ENCODE measurements at places on chromosomes 13 and 19.

DNA sequence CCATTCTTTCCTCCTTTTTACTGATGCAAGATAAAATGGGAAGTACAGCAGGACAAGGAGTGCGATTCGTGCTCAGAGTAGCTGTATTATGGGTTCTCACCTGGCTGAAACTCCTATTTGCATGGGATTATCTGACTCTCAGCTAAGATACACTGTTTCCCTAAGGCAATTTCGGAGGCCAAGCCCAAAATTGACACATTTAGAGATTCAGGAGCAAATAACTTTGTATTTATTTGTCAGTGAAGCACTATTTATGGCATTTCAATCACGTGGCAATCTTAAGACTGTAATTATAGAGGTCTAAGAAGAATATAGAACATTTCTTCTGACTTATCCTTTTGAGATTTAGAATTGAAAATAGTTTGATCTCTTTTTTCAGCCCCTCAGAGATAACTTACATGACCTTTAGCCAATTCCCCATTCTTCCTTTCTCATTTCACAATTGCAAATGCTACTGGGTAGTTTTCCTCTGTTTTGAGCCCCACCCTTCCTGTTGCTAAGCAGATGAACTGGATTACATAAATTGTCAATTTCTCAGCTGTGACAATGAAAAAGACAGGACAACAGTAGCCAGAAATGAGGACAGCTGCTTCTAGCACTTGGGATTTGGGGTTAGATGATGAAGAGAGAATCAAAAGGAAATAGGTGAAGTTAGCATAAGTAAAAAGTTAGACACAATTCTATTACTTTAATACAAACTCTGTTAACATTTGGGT lies 122.7 kb upstream of the FRY start:
- DNase-seq = no peak

DNA sequence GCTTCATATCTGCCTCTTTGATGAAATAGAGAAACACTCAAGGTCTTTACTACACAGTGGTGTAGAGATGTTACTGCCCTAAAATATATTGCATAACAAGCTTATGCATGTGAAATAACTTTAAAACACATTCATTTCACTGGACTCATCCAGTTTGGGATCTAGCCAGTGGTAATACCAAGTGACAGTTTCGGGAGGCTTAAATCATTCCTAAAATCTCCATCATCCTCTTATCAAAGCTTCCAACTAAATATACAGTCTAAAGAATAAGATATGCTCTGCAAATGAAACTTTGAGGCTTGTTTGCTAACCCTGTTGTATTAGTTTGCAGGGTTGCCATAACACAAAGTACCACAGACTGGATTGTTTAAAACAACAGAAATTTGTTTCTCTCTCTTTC lies 52.8 kb downstream of the THSD1 start:
- peak; percentile 46 for DNase-seq

- DNase-seq = no peak
Observed at GRCh38 chr19:28519218-28519779, 693.7 kb downstream of the UQCRFS1 start.

DNA sequence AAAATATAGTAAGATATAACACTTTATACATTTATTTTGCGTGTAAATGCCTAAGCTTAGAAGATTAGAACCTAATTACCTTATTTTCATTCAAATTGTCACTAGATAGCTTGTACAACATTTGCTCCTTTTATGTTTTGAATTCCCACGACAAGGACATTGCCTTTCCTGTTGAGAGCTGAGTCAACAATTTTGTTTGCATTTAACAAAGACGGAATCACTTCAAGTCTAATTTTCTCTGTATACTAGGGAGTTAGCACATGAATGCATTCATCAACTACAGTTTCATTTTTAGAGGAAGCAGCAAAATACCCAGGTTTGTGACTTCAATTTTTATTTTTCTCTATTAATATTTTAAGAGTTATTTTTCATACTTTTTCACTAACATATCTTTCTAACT lies 48.7 kb upstream of the PCCA start:
- DNase-seq = no peak

GRCh38 chr19:44723299-44723951 lies 24.5 kb downstream of the CEACAM16 start:
- no peak for DNase-seq

DNA sequence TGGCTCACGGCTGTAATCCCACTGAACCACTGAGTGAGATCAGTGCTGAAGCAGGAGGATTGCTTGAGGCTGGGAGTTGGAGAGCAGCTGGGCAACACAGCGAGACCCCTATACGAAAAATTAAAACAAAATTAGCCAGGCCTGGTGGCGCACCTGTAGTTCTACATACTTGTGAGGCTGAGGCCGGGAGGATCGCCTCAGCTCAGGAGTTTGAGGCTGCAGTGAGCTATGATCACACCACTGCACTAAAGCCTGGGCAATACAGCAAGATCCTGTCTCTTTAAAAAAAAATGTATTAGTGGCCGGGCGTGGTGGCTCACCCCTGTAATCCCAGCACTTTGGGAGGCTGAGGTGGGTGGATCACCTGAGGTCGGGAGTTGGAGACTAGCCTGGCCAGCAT lies 6.3 kb upstream of the SELENOV start:
- no peak for DNase-seq

GRCh38 chr13:25963674-25964073 lies 88.1 kb downstream of the SHISA2 start:
- no peak for DNase-seq

DNA sequence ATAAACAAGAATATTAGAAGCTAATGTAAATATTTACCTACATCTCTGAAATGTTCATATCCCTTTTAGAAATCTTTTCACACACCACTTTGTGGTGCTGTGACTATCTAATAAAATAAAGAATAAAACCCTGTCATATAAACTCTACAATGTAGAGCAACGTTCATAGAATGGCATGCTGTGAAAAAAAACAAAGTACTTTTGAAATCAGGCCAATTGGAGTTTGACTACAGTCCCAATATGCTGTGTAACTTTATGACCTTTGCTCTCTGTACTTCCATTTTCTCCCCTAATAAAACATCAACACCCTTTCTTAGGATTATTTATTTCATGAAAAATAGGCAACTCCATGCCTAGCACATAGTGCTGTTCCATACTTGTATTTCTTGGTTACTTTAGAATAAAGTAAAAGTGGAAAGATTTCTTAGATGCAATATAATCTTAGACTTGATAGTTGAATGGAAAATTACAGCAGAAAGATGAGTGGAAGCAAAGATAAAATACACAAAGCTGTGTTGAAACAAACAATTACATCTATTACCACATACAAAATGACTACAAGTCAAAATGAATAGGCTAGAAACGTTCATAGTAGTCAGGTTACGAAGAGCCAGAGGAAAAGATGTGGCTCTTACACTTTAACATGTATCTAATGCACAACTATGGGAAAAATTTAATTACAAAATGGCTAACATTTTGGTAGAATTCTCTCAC lies 613.2 kb upstream of the SLITRK5 start:
- DNase-seq = no peak

DNA sequence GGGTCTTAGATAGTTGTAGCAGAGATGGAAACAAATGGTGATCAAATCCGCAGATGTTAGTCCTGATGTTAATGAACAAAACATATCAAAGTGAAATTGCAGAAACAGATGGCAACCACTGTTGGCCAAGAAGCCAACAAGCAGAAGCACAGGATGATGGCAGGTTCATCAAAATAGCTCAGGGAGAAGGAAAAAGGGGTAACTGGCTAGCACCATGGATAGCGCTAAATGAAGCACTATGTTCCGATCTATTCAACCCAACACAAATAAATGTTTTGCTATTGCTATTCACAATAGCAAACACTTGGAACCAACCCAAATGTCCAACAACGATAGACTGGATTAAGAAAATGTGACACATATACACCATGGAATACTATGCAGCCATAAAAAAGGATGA lies 413.7 kb downstream of the FGF14 start:
- DNase-seq = no peak

DNA sequence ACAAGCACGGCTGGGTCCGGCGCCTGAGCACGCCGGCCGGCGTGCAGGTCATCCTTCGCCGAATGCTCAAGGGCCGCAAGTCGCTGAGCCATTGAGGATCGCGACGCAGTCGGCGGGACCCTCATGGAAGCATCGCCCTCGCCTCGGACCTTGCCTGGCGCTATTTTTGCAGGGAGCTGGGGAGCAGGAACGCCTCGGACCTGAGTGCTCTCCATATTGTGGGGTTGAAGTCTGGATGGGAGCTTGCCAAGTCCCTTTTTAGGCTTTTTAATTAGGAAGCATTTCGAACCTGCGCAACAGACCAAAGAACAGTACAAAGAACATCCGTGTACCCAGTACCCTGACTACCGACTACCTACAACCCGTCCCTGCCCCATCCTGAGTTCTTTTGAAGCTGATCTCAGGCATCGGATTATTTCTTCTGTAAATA lies 628 bp downstream of the MRPL34 start:
- no peak for DNase-seq

DNA sequence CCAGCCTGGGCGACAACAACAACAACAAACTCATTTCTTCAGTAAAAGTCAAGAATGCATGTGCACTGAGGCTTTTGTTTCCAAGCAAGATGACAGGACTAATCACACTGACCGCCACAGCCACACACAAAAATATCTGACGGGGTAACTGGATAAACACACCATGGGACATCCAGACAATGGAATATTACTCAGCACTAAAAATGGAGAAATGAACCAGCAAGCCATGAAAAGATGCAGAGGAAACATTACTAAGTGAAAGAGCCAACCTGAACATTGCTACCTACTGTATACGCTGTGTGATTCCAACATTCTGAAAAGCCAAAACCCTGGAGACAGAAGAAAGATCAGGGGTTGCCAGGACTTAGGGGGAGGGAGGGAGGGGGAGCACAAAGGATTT lies 36.7 kb downstream of the FAAP24 start:
- DNase-seq = no peak

DNA sequence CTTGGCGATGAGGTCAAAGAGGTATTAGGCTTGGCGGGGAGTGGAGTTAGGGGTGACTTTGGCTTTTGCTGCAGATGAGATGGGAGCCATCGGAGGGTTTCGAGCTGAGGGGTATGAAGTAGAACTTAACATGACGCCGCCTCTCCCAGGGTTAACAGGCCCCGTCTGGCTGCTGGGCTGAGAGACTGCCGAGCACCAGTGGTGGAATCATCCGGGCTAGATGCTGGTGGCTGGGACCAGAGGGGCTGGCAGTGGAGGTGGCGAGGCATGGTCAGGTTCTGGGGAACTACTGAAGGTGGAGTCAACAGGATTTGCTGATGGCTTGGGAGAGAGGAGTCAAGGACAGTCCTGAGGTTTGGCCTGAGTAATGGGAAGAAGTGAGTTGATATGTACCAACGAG lies 4.9 kb downstream of the RFX2 start:
- DNase-seq = no peak

DNA sequence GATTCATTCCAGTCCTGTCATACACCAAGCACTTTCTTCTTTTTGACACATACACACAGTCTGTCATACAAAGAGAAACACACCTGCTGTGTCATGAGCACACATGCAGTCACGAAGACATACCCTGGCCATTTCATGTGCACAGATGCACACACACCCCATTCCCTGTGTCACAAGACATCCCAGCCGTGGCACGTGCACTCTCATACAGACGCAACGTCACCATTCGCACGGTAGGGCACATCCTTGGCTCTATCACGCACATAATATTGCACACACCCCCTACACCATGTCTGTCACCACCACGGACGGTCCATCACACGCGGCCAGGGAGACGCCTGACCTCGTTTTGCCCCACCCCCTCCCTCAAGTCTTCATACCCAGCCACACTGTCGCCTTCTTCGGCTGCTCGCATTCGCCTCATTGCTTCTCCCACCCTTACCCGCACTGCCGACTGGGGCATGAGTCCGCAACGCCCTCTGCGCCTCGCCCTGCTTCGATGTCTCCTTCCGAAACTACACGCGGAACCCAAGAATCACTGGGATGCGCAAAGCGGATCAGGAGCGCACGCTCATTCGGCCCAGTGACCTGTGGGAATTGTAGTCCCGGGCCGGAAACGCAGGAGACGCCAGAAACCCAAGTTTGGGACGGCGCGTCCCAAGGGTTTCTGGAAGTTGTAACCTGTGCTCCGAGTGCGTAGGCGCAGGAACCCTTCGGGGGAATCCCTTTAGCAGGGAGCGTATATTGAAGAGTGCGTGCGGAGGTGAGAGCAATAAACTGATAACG lies 6.8 kb upstream of the ZNF283 start:
- DNase-seq = no peak

DNA sequence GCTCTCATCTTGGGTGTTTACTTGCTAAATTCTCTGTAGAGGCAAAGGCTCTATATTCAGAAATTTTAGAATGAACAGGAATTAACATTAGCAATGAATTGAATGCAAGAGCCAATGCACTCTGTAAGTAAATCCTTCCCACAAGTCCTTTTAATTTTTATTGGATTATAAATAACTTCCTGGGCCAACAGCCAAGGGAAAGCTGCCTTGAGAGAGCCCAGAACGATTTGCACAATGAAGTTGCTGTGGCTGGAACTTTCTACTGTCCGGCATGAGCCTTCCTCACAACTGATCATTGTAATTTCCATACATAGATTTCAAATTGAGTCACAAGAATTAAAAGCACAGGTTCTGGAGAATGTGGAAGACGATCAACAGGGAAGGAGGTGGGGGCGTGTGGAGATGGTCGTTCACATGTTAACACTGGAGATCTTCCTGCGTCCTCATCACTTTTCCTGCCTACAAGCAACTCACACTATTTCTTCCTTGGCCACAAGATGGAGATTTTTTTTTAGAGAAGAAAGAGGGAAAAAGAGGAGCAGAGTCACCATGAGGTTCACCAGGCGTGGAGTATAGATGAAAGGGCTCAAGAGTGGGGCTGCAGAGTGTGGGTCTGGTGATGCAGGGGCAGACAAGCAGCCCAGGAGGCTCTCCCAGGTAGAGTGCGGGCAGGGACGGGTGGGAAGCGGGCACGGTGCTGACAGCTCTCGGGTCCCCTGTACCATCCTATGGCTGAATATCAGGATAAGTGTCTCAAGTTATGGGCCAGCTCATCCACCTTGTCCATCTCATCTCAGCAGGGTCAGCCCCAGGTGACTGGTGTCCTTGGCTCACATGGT lies 110.7 kb downstream of the SOX1 start:
- DNase-seq = no peak

DNA sequence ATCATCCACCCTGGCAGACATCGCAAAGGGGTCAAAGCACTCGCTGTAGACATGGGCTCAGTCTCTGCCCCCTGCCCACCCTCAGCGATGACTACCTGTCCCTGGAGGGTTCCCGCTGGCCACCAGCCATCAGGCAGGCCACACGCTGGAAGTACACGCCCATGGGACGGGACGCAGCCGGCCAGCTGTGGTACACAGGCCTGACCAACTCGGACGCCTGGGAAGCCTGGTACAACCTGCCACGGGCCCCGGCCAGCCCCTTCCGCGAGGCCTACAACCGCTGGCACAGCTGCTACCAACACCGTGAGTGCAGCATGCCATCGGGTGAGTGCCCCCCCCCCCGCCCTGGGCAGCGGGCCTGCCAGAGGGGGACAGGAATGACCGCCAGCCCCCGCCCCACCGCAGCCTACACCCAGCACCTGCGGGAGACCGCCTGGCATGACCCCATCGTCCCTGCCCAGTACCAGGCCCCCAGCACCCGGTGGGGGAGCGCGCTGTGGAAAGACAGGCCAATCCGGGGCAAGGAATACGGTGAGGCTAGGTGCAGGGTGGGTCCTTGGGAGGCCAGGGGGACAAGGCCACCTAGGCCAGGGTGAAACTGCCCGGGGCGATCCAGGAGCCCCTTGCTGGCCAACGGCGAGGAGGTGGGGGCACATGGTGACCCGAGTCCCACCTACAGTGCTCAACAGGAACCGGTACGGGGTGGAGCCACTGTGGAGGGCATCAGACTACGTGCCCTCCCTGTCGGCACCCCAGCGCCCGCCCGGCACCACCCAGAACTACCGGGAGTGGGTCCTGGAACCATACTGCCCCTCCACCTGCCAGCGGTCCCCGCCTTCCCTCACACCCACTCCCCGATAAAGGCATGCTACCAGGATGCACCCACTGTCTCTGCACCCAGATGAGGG lies 4.4 kb downstream of the TEKTIP1 start:
- DNase-seq = no peak
